ENCODE measurements at places on chromosomes 6 and 20.
A peak's percentile ranks its signal among the peaks of the same experiment; 100 is the strongest.

- no peak for DNase-seq
Measured at GRCh38 chr6:10434235-10434634, 19.4 kb upstream of the TFAP2A start.

DNA sequence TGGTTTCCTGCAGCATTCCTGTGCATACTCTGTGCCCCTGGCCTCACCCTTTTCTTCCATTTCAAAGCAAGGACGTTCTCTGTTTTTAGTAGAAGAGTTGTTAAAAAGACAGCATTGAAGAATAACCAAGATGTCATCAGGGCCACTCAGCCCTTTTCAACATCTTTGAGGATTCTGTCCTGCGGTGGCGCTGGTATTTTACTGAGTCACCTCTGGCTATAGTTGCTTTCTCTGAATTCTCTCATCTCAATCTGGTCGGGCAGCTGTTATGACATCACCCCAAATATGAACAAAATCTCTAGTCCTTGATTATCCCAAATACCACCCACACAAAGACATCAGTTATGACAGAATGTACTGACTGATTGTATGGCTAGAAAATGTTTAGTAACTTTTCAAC, 204.2 kb downstream of the GRIK2 start:
- no peak for DNase-seq

DNA sequence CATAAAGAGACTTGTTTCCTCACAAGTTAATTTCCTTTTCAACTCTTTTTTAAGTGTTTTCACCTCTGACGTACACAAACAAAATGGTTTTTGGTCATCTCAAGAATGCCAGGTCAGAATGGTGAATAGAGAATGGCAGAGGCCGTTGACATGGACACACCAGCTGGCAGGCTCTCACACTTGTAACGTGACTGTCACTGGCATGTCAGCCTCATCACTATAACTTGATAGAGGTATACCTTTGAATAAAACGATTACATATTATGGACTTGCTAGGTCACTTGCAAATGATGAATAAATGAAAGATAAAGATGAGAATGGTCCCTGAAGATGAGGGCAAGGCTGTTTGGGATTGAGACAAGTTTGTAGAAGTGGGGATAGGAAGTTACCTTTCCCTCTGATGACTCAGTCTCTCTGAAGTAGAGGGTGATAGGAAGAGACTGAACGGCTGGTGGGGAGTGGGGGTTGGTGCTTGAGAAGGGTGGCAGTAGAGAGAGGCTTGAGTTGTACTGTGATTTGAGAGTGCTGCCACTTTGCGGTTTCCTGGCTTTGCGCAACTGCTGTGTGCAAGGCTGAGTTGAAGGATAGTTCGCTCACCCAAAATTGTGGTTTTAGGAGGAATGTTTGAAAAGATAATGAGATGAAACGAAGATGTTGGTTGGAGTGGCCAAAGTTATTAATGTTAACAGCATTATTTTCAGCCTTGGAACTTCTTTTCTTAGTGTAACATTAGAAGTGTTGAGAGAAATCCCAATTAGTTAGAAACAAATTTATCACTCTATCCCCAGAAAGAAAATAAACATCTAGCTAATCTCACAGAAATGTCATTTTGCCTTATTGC, 30.3 kb downstream of the TBPL1 start:
- peak; percentile 56 for DNase-seq

DNA sequence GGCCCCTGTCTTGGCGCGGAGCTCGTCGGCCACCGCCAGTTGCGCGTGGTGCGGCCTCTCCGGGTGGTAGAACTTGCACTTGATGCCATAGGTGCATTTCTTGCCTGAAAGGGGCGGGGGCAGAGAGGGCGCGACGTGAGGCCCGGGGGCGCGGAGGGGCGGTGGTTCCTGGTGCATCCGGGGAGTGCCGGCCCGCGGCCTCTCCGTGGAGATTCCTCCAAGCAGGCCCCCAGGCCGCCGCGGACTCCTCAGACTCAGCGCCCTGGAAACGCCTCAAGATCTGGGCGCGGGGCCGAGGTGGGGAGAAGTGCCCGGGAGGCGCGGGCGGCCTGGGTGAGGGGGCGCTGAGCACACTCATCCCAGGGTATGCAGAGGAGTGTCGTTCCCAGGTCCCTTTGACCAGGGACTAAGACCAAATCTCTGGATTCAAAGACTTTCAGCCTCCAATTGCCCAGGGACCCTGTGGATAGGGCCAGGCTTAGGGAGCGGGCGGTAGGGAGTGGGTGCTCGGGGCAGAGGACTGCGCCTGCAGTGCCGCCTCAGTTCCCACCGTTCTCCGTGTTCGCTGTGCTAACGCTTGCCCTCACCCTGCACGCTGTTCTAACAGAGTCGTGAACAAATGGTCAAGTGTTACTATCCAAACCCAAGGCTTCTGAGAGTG, 33.3 kb downstream of the ZC3H12D start:
- DNase-seq = peak; percentile 44

DNA sequence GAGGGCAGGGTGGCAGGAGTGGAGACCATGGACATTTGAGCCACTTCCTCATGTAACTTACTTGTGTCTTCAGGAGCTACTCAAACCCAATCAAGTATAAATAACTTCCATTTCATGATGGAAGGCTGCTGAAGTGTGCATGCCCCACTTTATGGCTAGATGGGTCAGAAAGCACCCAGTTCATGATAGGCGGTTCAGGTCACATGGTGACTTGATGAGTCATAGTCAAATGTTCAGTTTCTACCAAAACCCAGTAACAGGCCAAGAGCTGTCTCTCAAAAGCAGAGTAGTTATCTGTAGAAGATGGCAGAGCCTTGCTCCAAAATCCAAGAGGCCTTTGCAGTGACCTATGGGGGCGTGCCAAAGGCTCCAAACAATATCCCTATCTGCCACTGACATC, 133.7 kb upstream of the TENT5A start:
- no peak for DNase-seq

GRCh38 chr20:35279533-35280174, 1.7 kb upstream of the MMP24OS start:
- no peak for DNase-seq

- DNase-seq = no peak
Measured at GRCh38 chr6:17269840-17270239, 11.3 kb upstream of the RBM24 start.

DNA sequence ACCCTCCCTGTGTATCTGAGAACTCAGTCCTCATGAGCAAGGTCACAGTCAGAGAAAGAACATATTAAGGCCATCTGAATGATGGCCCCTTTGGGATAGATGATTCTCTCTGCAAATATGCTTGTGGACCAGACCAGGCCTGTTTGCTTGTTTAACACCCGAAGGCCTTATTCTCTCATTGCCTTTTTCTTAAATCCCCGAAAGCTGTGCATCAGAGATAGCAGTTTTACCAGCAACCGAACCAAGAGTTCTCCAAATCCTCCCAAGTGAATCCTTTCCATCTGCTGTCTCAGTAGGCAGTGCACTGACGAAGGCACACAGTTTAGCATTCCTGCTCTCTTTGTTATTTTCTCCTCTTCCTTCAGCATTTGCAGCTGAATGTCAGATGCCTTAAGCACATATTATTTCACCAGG, 79.8 kb downstream of the TRMT6 start:
- DNase-seq = no peak

GRCh38 chr20:46230801-46231282, 77.5 kb downstream of the CDH22 start:
- DNase-seq = no peak

DNA sequence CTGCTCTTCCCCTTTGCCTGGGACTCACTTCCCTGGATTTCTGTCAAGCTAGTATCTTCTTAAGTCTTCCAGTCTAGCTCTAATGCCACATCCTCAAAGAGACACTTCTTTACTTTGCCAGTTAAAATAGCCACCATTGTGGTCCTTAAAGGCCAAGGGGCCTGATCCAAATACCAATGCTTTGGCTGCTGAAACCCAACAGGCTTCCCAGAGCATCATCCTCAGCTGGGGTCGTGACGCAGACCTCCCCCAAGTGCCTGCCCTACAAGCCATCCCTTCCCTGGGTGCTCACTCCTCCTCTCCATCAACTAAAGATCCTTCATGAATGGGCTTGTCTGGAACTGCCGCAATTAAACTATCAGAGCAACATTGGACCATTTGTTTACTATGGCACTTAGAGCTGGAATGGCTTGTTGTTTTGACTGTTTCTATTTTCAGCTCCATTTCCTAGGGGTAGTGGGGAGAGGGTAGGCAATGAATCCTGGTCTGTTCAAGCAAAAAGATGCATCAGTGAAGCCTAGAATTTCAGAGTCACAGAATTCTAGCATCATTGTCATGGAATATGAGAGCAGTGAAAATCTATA, 79.6 kb upstream of the SIRPA start:
- DNase-seq = no peak

DNA sequence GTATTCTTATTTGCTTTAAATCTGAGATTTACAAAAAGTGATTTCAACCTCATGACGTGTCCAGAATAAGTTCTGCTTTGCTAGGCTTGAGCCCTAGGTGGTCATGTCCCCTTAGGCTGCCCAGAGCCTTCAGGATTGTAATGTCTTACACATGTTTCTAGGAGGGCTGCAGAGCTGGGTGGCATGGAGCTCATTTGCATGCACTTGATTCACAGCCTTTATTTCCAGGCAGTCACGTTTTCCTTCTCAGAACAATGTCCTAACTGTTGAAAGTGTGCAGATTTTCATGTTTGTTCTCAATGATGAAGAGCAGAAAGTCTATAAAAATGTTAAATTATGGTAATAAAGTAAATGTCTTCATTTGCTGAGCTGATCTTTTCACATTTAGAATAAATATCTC, 448.6 kb upstream of the SOX4 start:
- no peak for DNase-seq

DNA sequence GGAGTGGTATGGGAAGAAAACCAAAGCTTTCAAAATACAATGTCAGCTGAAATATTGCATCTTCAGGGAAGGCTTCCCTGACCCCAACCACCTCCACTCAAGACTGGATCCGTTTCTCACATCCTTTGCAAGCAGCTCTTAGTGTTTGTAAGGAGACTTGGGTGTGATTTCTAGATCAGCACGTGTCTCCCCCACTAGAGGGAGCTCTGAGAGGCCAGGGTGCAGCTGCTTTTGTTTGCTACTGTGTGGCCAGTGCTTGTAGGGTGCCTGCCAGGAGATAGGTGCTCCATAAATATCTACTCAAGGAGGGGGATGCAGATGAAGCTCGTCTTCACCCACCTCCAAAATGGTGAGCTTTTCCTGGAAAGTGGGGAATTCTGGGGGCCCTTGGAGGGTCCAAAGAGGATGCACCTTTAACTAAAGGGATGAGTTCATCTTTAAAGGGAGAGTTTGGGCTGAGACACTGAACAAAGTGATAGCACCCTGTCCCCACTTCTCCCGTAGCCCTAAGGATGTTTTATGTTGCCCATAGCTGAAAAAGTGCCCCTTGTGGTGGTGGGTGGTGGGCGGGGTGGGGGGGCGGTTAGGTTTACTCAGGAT, 52.6 kb upstream of the MAFB start:
- DNase-seq = peak; percentile 25

DNA sequence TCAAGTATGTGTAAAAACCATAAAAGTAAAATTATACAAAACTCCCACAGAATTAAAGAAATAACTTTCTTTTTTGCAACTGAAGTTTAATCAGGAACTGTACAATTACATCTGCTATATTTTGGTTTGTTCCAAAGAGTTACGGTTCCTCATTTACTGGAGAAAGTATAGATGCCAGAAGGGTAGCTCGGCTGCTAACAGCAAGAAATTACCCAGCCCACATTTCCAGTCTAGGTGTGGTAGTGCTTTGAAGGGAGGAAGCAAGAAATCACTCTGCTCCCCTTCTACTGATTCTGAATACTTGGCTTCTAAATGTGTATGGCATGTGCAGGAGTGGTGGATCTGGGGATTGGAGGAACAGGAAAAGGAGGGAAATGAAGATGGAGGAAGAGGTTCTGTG, 441.3 kb downstream of the CDC5L start:
- DNase-seq = no peak

- DNase-seq = peak; percentile 54
Measured at GRCh38 chr6:26156850-26157250, 69.6 kb downstream of the HFE start.

- DNase-seq = no peak
Measured at GRCh38 chr6:137951064-137951597, 84.1 kb downstream of the TNFAIP3 start.

GRCh38 chr20:49589747-49590146, 21.8 kb upstream of the PTGIS start:
- DNase-seq = no peak

- no peak for DNase-seq
Measured at GRCh38 chr20:42097741-42098140, 479.6 kb upstream of the CHD6 start.

DNA sequence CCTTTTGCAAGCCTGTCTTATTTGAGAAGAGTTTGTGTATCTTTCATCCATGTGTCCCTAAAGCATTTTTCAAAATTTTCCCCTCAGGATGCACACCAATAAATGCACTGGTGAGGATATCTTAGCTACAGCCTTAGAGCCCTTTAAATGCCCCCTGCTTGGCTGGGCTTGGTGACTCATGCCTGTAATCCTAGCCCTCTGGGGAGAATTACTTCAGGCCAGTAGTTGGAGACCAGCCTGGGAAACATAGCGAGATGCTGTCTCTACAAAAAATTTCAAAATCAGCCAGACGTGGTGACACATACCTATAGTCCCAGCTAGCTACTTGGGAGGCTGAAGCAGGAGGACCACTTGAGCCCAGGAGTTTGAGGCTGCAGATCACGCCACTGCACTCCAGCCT, 33.8 kb upstream of the PLCB4 start:
- DNase-seq = no peak

DNA sequence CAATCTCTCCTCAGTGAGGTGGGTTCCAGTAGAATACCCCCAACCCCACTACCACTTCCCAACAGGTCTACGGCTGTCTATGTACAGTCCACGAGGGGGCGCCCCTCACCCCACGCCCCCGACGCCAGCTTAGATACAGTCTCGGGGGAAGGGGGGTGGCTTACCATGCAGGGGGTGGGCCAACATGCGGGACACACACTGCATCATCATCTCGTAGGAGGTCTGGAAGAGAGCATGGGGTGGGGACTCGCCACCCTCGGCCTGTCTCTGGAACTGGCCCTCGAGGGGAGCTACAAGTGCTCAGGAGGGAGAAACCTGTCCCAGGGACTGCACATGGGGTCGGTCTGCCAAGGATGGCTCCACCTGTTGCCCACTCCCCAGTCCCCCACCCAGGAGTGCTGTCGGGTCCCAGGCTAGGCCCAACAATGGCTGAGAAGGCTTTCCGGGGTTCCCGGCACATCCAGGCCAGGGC, 8.5 kb downstream of the MTCH1 start:
- no peak for DNase-seq

DNA sequence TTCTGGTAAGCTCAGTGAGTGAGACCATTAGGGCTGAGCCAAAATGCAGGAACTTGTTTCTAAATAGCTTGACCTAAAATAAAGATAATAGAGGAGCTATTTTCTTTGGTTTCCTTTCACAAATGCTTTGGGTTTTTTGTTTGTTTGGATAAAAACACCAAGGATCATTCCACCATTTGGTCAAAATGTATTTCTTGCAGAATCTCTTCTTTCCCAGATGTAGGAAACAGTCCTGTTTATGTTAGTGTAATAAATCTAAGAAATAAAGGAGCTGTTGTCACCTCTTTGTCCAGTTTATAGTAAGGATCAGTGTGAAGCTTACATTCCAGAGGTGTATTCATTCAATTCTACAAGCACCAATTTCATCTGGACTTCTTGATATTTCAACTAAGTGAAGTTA, 297.8 kb downstream of the GJA1 start:
- no peak for DNase-seq

- DNase-seq = no peak
Measured at GRCh38 chr20:11204926-11205768, 531.3 kb upstream of the JAG1 start.
